HEK293T (cell line): ENCODE measurements at places on chromosomes 2 and 18.

DNA sequence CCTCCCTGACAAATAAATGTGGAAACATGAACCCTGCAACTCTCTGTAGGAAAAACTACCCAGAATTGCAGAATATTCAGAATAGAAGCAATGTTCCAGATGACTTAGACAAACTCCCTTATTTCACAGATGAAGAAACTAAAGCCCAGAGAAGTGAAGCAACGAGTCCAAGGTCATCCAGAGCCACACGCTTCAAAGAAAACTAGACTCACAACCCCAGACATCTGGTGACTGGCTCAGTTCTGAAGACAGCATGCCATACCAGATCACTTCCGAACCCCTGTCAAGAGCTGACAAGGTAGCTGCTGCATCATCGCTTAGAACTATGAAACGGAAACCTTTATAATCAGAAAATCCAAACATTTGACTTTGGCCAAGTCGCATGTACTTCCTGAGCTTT is 101.3 kb downstream of the PID1 start:
- DNase-seq, result no peak

DNA sequence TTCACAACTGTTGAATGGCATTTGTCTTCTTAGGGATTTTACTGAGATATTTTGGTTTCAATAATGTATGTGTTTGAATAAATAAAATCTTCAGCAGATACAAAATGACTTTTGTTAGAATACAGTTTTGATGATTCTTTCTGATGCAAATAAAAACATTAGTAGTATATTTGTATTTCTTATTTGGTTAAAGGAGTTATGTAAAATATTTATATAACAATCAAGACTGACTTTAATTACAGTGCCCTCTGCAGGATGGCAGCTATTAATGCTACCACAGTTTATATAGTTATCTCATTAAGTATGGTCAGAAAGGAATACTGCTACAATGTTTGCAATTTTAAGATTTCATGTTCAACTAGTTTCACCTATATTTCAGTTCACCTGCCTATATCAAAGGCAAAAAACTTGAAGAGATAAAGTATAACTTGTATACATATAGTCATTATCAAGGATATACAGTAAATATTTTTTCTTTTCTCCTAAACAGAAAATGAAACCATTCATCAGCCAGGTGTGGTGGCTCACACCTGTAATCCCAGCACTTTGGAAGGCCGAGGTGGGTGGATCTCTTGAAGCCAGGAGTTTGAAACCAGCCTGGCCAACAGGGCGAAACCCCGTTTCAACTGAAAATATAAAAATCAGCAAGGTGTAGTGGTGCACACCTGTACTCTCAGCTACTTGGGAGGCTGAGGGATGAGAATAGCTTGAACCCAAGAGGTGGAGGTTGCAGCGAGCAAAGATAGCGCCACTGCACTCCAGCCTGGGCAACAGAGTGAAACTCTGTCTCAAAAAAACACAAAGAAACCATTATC is 19.8 kb downstream of the ARL5A start:
- DNase-seq, result no peak

DNA sequence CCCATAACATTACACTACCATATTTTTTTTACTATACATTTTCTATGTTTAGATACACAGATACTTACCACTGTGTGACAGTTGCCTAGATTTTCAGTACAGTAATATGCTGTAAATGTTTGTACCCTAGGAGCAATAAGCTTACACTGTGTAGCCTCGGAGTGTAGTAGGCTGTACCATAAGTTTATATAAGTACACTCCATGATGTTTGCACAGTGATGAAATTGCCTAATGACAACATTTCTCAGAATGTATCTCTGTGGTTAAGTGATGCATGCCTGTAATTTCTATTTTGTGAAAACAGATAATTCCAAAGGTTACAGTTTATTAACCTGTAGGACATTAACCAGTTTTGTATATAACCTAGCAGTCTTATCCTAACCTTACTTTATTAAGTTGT is 128.1 kb upstream of the RBMS1 start:
- no peak for DNase-seq

DNA sequence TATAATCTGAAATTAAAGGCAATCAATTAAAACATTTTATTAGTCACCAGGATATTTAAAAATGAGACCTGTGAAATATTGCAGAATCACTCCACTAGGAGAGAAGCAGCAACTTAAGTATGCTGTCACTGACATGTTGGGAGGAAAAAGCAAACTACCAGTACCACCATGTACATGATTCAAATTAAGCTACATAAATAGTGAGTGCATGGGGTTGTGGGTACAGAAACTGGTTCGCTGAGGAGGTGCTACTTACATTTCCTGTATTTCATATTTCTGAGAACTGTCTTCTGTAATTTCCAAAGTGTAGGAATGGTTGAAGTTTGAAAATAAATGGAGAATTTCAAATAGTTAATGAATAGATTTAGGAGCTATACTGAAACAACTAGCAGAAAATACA is 7.9 kb upstream of the NR4A2 start:
- DNase-seq, result no peak

DNA sequence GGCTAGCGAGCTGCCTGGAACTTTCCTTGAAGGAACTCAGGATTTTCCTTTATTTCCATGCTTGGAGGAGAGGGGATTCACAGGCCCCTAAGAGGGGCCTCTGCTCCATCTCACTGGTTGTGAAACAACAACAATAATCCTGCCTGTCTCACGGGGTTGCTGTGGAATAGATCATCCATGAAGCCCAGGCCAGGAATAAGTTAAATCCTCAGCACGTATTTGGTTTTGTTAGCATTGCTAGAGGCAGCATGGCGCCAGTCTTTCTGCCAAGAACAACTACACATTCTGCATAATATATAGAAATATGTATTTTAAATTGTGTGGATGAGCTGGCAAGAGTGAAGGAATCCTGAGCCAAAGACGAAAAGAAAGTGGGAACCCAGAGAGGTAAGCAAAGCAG is 80.8 kb upstream of the L3MBTL4 start:
- DNase-seq, result no peak

DNA sequence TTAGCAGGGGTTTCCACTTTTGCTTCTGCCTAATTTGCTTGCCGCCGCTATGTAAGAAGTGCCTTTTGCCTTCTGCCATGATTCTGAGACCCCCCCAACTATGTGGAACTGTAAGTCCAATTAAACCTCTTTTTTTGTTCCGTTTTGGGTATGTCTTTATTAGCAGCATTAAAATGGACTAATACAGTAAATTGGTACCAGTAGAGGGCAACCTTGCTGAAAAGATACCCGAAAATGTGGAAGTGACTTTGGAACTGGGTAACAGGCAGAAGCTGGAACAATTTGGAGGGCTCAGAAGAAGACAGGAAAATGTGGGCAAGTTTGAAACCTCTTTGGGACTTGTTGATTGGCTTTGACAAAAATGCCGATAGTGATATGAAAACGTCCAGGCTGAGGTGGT is 216.1 kb upstream of the FSIP2 start:
- DNase-seq, result no peak

DNA sequence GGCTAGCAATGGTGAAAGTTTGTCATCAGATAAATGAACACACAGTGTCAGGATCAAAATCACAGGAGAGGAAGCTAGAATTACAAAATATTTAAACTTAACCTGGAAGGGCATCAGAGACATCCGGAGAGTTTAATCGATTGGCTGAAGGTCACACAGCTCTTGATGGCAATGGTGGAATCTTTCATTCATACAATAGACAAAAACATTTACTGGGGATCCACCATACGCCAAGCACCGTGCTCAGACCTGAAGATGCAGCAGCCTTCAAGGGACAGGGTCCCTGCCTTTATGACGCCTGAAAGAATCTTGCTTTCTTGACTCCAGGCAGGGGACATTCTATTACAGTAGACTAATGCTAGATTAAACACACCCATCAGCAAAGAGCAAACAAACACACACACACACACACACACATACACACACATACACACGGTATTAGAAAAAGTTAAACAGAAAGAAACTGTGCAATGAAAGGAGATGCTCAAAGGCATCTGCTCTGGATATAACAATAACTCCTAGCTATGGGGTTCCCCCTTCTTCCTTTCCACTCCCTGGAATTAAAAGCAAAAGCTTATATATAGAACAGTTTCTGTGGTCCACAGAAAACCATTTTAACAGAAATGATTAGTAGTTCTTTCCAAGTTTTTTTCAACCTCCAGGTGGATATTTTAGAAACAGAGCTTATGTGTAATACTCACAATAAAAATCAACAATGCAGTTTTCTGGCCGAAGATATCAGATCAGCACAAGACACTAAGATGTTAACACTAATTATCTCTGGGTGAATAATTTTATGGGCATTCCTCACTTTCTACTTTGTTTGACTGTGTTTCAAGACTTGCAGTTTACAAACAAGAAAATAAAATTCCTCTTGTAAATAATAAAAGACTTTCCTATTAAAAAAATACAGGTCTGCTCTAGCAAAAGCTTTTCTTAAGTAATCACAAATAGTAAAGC is 151.7 kb downstream of the ANKRD44 start:
- no peak for DNase-seq

DNA sequence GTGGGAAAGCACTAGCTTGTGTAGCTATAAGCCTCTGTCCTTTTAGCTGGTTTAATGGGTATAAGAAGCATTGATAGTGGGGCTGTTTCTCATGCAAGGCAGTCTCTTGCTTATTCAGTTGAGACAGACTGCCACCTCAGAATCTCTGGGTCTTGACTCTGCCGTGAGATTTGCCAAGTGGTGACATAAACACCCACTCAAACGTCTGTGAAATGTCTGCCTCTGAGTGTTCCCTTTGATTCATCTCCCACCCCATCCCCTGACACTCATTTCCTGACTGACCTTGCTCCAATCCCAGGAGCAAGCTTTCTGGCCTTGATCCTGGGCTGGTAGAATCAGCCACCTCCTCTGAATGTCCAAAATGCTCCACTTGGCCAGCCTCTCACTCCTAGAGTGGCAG is 141.9 kb upstream of the RBMS1 start:
- DNase-seq, result no peak

GRCh38 chr2:135285391-135285790 is 233.3 kb downstream of the RAB3GAP1 start:
- no peak for DNase-seq

- peak; percentile 35 for DNase-seq
Observed at GRCh38 chr2:197813093-197813787, 8.8 kb downstream of the PLCL1 start.

DNA sequence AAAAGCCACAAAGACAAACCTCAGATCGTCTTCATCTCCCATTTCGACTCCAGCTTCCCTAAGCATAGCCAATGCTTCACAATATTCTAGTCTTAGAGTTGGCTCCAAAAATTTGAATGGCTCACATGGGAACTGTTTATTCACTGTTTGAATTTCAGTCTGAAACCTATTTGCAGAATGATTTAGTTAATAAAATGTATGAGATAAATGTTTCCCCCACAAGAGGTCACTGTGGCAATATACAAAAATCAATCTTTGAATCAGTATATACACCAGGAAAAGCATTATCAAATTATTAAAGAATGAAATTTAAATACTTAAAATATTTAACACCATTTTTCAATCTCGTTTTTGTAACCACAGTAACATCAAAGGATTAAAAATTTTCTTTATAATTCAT is 40.0 kb upstream of the MCM6 start:
- no peak for DNase-seq

- DNase-seq, result no peak
Observed at GRCh38 chr18:68874361-68874760, 76.5 kb downstream of the CCDC102B start.

- DNase-seq, result peak; percentile 53
Observed at GRCh38 chr2:48530033-48530811, at the start of gene STON1. STON1 (plus strand) TSS chr2:48530154; CDS start chr2:48580634, 50,480 bp downstream.

DNA sequence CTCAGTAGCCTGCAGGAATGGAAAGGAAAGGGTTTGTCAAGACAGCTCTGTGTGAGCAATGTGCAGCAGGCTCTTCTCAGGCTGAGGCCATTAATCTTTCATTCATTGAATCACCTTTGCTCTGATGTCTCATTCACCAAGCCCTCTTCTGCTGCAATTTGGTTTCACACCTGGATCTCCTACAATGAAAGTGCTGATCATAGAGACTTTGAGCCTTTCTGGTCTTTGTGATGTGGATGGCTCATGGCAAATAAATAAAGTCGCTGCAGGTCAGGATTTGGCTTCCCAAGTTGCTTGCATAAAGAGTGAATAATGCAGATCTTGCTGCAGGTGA is 95.8 kb upstream of the SPRED2 start:
- DNase-seq, result no peak

- no peak for DNase-seq
Observed at GRCh38 chr18:51133580-51134160, 63.8 kb downstream of the MEX3C start.

- DNase-seq, result no peak
Observed at GRCh38 chr2:73762571-73762970, 17.3 kb downstream of the DUSP11 start.

- DNase-seq, result no peak
Observed at GRCh38 chr2:41937464-41937906, 110.3 kb upstream of the PKDCC start.

- DNase-seq, result no peak
Observed at GRCh38 chr2:106233350-106233706, 39.2 kb upstream of the UXS1 start.

DNA sequence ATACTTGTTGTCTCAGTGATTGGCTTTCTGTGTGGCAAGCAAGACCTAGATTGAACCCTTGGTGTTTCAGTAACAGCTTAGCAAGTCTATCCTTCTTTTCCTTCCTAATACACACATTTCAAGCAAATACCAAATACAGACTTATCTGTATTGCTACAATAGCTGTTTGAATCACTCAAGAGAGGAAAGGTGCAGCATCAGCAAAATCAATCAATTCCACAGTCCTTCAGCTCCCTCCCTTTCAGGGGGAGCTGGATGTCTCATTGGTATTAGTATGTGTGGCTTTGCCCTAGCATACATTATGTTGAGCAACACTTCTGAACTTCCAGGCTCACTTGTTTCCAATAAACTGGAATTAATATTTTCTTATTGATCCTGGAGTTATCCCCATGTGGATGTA is 323.1 kb downstream of the TMX3 start:
- no peak for DNase-seq

GRCh38 chr2:29844713-29845326 is 76.6 kb downstream of the ALK start:
- DNase-seq, result no peak

DNA sequence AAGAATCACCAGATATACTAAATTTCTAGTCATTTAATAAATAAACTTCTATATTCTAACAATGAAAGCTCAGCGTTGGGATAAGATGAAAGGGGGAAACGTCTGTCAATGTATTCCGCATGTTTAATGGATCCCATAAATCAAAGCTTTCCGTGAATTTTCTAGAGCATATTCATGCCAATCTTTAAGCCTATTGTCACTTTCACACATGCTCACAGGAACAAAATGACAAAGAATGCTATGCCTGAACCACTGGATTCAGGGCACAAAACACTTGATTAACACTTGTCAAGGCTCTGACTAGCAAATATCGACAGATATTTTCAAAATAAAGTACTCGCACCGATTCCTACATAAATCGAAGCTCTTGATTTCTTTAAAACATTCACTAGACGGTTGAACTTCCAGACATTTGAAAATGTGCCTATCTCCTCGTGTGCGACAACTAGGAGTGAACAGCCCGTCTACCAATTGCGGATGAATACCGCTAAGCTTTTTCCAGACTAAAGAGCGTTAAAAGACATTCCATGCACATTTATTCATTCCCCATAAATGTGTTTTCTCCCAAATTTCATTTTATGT is 1.8 kb downstream of the TLK1 start:
- DNase-seq, result no peak
